Fibroblast of upper back skin (primary cell): ENCODE measurements at places on chromosomes 7 and 10.

GRCh38 chr7:157597562-157597961 lies 260.8 kb downstream of the DNAJB6 start:
- DNase-seq: no peak

GRCh38 chr10:38032886-38033285 lies 22.4 kb downstream of the ZNF33A start:
- no peak for DNase-seq

DNA sequence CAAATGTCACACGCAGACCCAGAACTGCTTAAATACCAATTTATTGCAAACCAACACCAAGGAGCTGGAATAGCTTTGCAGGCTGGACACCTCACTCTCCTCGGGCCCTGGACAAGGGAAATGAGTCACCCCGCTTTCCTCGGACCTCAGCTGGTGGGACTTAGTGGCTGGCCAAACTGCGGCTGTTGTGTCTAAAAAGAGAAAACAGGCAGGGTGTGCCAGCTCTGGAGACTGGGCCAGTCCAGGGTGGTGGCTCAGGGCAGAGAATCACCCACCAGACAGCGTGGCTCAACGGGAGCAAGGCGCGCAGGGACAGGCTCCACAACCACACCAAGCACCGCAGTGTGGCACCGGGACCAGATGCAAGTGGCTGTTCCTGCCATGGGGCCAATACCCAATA lies 58.2 kb upstream of the CAMK2B start:
- DNase-seq: peak; percentile 29

- peak; percentile 93 for DNase-seq
Measured at GRCh38 chr7:47601119-47601880, 19.4 kb upstream of the TNS3 start.

DNA sequence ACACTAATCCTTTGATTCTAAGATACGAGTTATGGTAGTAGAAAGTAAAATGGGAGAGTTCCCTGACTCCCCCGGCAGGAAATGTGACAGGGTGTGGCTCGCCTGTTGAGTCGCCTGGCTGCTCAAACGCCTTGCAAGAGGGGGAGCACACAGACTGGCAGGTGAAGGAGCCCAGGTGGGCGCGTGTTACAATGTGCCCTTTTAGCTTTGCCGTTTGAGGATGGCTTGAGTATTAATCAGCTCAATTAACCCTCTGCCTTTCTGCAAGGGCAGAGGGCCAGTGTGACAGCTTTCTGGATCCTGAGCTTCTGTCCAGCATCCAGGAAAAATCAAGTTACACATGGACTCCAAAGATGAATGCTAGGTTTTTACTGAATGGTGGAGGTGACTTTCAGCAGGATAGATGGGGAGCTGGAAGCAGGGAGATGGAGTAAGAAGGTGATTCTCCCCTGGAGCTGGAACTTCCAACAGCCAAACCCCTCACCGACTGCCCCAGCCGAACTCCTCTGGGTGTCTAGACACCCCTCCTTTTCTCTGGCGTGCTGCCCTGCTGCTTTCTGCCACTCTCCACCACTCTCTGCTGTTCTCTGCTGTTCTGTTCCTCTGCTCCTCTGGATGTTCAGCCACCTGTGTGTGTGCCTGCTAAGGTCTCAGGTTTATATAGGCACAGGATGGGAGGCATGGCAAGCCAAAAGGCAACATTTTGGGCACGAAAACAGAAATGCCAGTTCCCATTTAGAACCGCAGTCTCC lies 548.8 kb upstream of the KCND2 start:
- DNase-seq: no peak

GRCh38 chr10:25556457-25556856 lies 377.6 kb upstream of the MYO3A start:
- peak; percentile 81 for DNase-seq

- DNase-seq: no peak
Measured at GRCh38 chr7:6409091-6409490, 38.7 kb downstream of the DAGLB start.

GRCh38 chr7:12643001-12643643 lies 44.3 kb upstream of the ARL4A start:
- DNase-seq: peak; percentile 59

DNA sequence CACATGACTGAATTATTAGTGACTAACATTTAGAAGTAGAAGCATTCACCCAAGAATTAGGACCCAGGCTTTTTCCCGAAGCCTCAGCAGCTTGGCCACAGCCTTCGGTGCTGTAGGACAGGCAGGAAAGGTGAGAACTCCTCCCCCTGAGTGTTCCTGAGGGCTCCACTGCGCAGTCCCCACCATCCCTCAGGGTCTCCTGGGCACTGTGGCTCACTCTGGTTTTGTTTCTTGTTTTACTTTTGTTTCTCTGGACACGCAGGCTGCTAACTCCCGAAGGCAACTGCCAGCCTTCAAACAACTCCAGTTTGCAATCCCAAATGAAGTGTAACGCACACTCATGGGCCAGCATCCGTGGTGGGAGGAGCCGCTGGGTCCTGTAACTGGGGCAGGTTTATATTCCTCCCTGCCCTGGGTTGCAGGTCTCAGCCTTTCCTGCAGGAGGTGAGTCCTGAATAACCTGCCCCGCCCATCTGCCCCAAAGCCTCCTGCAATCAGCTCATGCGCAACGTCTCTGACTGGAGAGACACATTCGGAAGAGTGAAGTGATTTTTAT lies 492.9 kb downstream of the PTPRN2 start:
- no peak for DNase-seq

- peak; percentile 84 for DNase-seq
Measured at GRCh38 chr10:73886085-73886529, 11.8 kb upstream of the CAMK2G start.

DNA sequence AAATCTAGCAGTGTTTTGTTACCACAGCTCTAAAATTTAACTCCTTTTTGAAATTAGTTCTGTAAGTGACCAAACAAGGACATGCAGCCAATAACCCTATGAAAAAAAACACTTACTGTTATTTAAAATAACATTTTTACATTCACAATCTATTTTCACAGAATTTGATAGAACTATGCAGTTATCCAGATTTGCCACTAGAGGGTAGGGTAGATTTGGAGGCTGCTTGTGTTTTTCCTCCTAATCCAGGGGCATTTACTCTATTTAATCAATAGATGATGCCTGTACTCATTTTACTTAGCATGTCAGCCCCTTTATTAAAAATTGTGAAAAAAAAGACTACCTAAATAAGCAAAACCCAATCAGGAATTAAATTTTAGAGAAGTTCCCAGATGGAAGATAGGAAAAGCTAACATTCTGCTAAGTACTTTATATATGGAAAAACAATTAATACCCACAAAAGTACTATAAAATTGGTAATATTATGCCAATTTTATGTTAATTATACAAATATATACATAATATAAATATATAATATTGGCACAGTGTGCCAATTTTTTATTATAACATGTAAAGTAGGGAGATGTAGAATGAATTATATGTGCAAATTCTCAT lies 18.1 kb upstream of the LIPK start:
- peak; percentile 33 for DNase-seq

DNA sequence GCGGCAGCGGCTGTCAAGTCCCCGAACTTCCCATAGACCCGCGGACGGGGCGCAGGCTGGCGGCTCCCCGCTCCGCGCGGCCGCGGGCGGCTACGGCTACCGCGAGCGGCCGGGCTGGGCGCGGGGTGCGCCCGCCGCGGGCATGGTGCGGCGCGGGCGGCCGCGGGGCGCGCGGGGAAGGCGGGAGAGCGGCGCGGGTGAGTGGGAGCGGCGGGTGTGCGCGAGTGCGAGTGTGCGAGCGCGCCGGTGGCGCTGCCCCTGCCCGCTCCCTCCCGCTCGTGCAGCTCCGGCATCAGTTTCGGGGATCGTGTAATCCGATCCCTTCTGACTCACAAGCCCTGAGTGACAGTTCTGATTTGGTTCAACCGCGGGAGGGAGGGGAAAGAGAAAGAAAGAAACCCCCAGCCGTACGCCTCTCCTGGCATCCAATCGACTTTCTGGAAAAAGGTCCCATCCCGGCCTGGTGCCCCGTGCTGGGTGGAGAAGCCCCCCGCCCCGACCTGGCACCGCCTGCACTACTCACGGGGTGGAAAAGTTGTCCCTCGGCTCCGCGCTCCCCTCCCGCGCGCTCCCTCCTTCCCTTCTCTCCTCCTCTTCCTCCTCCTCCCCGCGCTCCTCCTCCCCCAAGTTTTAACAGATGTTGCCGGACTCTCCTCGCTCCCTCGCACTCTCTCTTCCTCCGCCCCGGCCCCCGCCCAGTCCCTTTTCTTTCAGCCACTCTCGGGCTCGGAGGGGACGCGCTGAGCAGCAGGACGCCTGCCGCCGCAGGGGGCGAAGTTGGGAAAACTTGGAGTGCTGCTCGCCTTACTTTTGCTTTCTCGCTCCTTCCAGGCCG lies at the start of gene GLI3:
Gene GLI3 (minus strand): TSS at position 234 of the 835 bp plus-strand sequence. CDS start 13,956 bp downstream, outside the sequence.
- peak; percentile 95 for DNase-seq

DNA sequence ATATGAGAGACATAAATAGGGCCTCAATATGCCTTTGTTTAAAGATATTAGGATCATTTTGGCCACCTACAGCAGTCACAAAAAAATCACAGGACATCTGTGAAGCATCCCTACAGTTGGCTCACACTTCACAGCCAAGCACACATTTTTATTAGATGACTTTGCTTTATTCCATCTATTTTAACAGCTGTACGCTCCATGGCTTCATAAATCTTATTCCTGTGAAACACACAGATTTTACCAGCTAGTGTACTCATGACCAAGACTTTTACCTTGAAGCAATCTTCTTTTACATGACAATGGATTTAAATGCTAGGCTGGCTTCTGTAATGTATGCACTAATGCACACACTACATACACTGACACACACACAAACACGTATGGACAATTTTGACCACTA lies 254.8 kb upstream of the PITRM1 start:
- peak; percentile 60 for DNase-seq

DNA sequence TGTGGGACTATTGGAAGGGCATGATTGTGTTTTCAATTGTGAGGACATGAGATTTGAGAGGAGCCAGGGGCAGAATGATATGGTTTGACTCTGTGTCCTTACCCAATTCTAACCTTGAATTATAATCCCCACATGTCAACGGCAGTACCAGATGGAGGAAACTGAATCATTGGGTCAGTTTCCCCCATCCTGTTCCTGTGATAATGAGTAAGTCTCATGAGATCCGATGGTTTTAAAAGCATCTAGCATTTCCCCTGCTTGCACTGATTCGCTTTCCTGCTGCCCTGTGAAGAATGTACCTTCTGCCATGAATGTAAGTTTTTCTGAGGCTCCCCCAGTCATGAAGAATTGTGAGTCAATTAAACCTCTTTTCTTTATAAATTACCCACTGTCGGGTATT lies 1367.1 kb downstream of the XPNPEP1 start:
- peak; percentile 65 for DNase-seq

GRCh38 chr7:118129041-118129795 lies 54.7 kb upstream of the LSM8 start:
- DNase-seq: no peak

DNA sequence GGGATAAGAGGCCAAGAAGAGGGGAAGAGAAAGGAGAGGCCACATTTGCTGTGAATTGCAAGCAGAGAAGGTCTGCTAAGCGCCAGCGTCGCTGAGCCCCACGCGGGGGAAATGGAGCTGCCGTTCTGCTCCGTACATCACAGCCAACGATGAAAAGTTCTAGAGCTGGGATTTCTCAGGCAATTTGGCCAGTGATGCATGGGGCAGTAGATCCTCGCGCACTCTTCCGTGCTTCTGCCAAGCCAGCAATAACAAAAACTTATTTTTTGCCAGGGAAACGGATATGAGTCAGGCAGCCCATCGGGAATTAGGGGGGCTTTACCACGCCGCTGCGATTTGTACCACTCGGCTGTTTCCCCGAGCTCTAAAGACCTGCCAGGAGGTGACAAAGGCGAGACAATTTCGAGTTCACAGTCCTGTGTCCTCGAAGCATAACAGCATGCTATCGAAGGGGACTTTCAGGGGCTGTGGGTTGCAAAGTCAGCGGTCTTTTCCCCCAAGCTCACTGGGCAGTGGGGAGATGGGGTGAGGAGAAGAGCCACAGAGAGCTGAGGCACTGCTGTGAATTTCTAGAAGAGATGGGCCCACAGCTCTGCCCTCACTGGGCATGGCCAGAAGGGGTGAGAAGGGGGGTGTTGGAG lies 30.0 kb upstream of the SLF2 start:
- peak; percentile 61 for DNase-seq

DNA sequence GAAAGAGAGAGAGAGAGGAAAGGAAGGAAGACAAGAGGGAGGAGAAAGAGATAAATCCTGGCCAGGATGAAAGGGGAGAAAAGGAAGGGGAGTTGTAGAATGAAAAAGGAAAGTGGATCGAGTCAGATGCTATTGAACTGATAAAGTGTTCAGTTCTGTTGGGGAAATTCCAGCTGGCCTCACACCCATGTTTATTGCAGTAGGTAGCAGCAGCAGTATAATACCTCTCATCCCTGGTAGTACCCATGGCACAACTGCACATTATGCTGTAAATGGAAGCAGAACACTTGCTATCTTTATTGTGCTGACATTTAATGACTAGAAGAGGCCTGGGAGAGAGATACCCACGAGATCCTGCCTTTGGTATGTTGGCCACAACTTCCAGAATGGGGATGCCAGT lies 178.1 kb downstream of the EVX1 start:
- DNase-seq: no peak

DNA sequence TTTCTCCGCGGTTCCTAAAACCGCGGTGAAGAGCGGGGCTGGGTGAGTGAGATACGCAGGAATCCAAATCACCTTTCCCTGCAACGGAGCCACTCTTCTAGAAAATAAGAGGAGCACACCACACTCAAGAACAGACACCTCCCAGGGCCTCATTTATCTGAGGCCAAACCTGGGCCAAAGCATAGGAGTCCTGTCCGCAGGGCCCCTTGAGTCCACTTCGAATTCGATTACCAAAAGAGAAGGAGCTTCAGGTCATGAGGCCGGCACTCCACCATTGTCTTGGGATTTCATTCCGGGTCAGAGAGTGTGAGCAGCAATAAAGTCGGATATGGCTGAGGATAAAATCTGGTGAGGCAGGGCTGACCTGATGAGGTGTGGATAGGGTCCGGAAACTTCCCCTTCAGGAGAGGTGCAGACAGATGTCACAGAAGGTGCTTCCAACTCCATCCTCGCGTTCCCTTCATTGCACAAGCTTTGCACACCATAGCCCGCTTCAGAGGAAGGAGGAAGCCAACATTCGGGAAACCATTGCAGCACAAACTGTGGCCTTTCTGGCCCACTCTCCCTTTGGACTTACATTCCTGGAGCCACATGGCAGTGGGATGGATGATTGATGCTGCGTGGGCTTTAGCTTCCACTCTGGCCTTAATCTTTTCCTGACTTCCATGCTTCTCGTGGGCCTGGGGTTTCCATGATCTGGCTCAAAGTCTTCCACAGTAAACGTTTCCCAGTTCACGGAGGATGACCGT lies 27.2 kb upstream of the ZNF273 start:
- DNase-seq: no peak

GRCh38 chr7:229184-229964 lies 37.0 kb downstream of the FAM20C start:
- DNase-seq: peak; percentile 98
